Bladder microvascular endothelial cell (primary cell): ENCODE measurements at places on chromosomes 1 and 21. TPM values are rescaled to one million over a fixed set of nuclear protein-coding genes. Genes with fewer than 3 reads are reported as not detected.

Gene PRELP
- total RNA-seq = not detected in 2 replicates

Gene TMEM200B
- 0.19 and 0.49 TPM in 2 replicates for total RNA-seq

Gene GPR89B
- 9.7 and 12.5 TPM in 2 replicates for total RNA-seq

Gene GPR161
- 11.2 and 32.2 TPM in 2 replicates for total RNA-seq

Gene PLA2G2C
- total RNA-seq = not detected in 2 replicates

Gene GNG5
- 8.7 and 14.2 TPM in 2 replicates for total RNA-seq

Gene HOOK1
- total RNA-seq = 0.19 TPM in 1 of 2 replicates, not detected in the other

Gene PRDX1
- 675 and 720 TPM in 2 replicates for total RNA-seq

Gene COL11A1
- under 0.01 and 0.25 TPM in 2 replicates for total RNA-seq

Gene GSTM1
- total RNA-seq = not detected in 2 replicates

Gene TSHB
- total RNA-seq = not detected in 2 replicates

Gene TMCC2
- 0.81 and 4.3 TPM in 2 replicates for total RNA-seq

Gene OR2T29
- total RNA-seq = not detected in 2 replicates

Gene HLX
- total RNA-seq = 21.0 and 68.6 TPM in 2 replicates

Gene GCSAML
- under 0.01 TPM in 1 of 2 replicates, not detected in the other for total RNA-seq

Gene ITGB2
- 0.13 and 0.16 TPM in 2 replicates for total RNA-seq

Gene PRRC2C
- 29.0 and 76.5 TPM in 2 replicates for total RNA-seq

Gene SLC2A5
- not detected in 2 replicates for total RNA-seq

Gene TGFB2
- total RNA-seq = 0.97 and 82.6 TPM in 2 replicates

Gene CSF3R
- total RNA-seq = not detected in 2 replicates

Gene IL23R
- not detected in 2 replicates for total RNA-seq

Gene LCE2A
- not detected in 2 replicates for total RNA-seq

Gene TSSK3
- 0.13 TPM in 1 of 2 replicates, not detected in the other for total RNA-seq

Gene PGM1
- 18.6 and 33.5 TPM in 2 replicates for total RNA-seq

Gene CCDC190
- total RNA-seq = 0.38 TPM in 1 of 2 replicates, not detected in the other

Gene TEX38
- not detected in 2 replicates for total RNA-seq

Gene TMEM125
- total RNA-seq = 0.06 TPM in 1 of 2 replicates, not detected in the other

Gene STRIP1
- total RNA-seq = 30.6 and 68.2 TPM in 2 replicates

Gene SYPL2
- 0.13 TPM in 1 of 2 replicates, not detected in the other for total RNA-seq

Gene CDC7
- total RNA-seq = 3.5 and 6.2 TPM in 2 replicates

Gene TRIM58
- total RNA-seq = 0.06 TPM in 1 of 2 replicates, not detected in the other

Gene TIAM1
- 0.32 and 0.94 TPM in 2 replicates for total RNA-seq

Gene COL16A1
- total RNA-seq = 0.32 and 1.0 TPM in 2 replicates

Gene CFAP57
- total RNA-seq = 0.16 and 0.31 TPM in 2 replicates

Gene AKR7A2
- 41.9 and 43.3 TPM in 2 replicates for total RNA-seq

Gene PLXNA2
- 43.1 and 177 TPM in 2 replicates for total RNA-seq

Gene FCGR1A
- not detected in 2 replicates for total RNA-seq
